ENCODE measurements at places on chromosomes 2 and 18.
A peak's percentile ranks its signal among the peaks of the same experiment; 100 is the strongest.

GRCh38 chr2:180246268-180246667 is 239.2 kb upstream of the CWC22 start:
- DNase-seq = no peak

DNA sequence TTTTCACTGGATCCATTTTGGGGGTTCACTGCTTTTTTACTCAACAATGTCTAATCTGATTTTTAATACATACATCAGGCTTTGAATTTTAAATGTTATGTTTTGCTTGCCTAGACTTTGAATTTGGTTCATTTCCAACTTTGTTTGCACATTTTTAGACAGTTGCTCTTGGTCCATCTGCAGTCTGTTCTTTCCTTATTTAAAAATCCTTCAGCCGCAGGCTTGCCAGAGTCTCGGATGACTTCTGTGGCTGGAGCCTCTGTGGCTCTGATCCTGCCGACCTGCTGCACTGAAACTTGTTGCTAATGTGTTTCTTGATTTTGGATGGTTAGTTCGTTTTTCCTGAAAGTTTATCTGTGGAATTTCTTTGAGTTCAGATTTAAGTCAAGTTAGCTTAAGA is 172.0 kb upstream of the ALKAL2 start:
- DNase-seq = no peak

DNA sequence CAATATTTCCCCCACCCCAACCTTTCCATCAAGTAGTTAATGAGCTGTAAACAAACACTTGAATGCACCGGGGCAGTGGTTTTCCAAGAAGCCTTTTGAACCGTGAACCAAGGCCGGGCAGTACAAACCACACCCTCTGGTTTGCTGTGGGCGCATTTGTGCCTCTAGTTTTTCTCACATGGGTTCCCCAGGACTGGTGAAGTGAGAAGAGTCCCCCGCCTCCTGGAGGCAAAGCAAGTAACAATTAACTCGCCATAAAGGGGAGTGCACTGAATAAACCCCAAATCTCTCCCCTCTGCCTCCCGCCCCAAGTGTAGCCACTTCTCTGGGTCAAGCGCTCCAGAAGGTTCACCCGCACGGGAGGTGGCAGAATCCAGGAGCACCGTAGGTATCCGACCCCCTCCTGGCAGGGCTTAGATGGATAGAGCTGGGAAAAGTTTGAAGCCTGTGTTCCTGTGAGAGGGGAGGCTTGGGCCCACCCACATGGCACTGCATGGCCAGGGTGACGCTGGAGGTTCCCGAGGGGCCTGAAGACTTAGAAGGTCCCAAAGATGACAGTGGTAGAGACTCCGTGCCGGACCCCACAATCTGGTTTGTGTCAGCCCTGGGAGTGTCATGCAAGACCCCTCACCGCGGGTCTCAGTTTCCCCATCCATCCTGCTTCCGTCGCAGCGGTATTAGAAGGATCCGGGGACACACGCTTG is 182.2 kb downstream of the SMAD2 start:
- no peak for DNase-seq

DNA sequence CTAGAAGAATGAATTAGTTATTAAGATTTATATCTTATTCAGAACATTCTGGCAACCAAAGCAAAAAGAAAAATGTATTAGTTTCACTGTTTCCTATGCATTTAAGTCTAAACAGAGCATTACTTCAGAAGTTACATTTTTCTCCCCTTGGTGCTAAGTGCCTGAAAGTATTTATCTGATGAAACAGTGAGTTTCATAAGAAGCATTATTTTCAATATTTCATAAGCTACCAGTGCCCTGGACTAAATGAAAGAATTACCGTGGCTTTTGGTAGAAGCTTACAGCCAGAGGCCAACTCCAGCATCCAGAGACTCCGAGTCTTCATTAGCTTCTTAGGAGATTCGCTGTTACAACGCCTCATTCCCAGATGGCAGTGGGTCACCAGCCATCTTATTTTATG is 97.6 kb downstream of the LYPD6B start:
- no peak for DNase-seq

DNA sequence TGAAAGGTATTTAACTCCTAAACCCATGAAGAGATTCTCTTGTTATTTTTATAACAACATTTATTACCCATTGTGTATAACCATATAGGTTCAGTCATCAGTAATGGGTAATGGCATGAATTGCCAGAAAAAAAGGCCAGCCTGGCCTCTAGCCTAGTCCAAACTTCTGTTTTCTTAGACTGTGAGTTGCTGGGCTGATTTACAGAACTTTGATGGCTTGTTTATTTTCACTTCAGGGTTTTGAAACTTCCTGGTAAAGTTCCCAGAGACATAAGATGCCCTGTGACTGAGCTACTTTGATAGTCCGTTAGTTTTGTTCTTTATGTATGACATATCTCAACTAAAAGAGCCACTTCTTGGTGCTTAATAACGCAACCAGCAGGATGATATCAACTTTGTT is 164.8 kb downstream of the METTL4 start:
- no peak for DNase-seq

- DNase-seq = no peak
Observed at GRCh38 chr2:43406651-43407279, 180.4 kb upstream of the ZFP36L2 start.

GRCh38 chr18:45103319-45104048 is 422.8 kb downstream of the SETBP1 start:
- DNase-seq = peak; percentile 66

- DNase-seq = no peak
Observed at GRCh38 chr2:213066443-213066743, 85.0 kb downstream of the IKZF2 start.

All from GM12865 (cell line).